Stimulated activated CD4-positive, alpha-beta T cell treated with anti-CD3 and anti-CD28 coated beads, Interleukin-15, amount 100 ng/mL, for 48 hours (primary cell): ENCODE measurements at places on chromosomes 12 and 14.

DNA sequence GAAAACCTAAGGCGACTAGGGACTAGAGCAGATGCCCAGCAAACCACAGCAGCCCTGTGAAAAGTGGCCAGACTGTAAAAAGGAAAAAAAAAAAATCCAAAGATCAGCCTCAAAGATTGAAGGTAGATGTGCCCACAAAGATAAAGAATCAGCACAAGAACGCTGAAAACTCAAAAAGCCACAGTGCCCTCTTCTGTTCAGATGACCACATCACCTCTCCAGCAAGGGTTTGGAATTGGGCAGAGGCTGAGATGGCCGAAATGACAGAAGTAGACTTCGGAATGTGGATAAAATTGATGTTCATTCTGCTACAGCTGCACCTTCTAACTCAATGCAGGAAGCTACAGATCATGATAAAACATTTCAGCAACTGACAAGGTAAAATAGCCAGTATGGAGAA is 154.4 kb downstream of the GPHN start:
- DNase-seq = no peak

- no peak for DNase-seq
These were observed 40.3 kb downstream of the TRAFD1 start for GRCh38 chr12:112165624-112166023.

DNA sequence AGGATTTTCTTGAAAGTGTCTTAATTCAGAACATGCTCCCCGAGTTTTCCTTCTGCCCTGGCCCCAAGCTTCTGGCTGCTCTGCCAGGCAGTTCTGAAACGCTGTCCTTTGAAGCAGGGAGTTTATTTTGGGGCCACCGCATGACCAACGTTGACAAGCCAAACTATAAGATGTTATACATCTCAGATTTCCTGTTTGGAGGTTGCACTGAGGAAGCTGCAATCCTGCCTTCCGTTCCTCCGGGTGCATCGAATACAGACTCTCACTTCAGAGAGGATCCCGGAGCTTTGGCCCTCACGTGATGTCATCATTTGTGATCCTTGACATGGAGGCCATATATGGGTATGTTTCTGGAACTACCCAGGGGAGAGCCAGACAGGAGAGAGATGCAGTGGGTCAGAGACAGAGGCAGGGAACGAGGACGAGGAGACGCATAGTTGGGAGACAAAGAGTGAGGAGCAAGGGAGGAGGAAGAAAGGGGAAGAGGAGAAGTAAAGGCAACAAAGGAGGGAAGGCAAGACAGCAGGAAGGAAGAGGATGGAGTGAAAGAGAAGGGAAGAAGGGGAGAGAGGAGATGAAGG is at the start of gene ASB2:
Gene ASB2 (minus strand): TSS at position 94 of the 581 bp plus-strand sequence. CDS start 12,031 bp downstream, outside the sequence.
- peak; percentile 31 for DNase-seq

DNA sequence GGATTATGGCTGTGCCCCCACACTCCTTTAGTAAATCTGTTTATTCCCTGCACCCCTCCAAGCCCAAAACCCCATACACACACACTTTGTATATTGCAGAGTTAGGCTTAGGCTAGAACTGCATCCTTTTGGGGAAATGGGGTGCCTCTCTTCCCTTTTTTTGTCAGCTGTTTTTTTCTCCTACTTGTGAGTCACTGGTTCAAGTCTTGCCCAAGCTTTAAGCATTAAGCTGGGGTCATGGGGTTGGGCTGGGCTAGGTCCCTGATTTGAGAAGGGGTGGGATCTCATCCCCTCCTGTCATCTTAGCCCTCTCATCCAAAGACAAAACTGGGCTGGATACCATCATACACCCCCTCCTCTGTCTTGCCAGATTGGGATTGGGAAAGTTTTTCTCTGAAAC is 1.6 kb downstream of the LRP1 start:
- DNase-seq = no peak
